ENCODE measurements at places on chromosomes 13 and 19.

- no peak for DNase-seq
Measured at GRCh38 chr19:12954612-12954962, 2.4 kb downstream of the GADD45GIP1 start.

DNA sequence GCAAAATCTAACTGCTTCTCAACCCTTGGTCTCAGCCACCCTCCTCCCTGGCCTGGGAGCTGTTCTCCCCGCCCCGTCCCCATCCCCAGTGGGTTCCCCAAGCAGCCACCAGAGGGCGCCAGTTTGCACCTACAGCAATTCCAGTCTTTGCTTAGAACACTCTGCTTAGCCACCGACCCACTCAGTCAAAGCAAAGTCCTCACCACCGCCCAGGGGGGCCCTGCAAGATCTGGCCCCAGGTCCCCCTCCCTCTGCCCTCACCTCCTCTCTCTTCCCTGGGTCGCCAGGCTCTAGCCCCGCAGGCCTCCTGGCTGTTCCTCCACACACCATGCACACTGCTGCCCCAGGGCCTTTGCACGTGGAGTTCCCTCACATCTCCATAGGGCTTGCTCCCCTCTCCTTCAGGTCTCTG lies 12.4 kb downstream of the TMEM143 start:
- DNase-seq, result peak; percentile 83

GRCh38 chr19:2942928-2943640 lies 1.7 kb downstream of the ZNF77 start:
- DNase-seq, result no peak

- DNase-seq, result no peak
Measured at GRCh38 chr13:36530050-36530789, 97.9 kb downstream of the CCNA1 start.

All from suppressor macrophage treated with lipopolysaccharide for 4 hours (primary cell).